Anterior cingulate cortex (tissue), 58 donors: ENCODE measurements at places on chromosomes 3 and 15.
A peak's percentile ranks its signal among the peaks of the same experiment; 100 is the strongest.

GRCh38 chr3:53865732-53866499, 16.0 kb downstream of the ACTR8 start:
- DNase-seq = no peak

DNA sequence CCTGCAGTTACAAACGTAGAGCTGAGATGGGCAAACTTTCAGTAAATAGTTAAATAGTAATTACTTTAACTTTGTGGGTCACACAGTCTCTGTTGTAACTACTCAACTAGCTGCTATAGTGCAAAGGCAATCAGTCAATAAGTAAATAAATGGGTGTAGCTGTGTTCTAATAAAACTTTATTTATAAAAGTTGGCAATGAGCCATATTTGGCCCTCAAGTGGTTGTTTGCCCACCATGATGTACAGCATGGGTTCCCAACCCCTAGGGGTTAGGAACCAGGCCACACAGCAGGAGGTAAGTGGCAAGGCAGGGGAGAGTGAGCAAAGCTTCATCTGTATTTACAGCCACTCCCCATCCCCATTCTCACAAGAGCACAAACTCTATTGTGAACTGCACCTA, 44.9 kb upstream of the CHRM5 start:
- DNase-seq = no peak

DNA sequence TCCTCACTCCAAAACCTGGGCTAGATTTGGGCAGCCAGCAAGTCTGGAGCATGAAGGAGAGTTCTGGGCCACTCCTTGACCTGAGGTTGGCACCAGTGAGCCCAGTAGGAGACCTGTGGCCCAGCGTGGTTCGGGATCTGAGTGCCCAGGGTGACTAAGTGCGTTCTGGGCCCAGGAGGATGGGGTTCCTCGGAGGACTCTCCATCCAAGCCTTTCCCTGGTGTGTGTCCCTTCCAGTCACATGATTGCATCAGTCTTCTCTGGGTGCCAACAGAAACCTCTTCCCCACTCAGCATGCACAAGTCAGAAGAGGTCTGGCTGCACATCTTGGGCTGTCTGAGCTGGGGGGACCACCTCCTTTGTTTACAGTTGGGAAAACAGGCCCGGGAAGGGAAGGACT, 14.9 kb downstream of the TMEM43 start:
- no peak for DNase-seq

DNA sequence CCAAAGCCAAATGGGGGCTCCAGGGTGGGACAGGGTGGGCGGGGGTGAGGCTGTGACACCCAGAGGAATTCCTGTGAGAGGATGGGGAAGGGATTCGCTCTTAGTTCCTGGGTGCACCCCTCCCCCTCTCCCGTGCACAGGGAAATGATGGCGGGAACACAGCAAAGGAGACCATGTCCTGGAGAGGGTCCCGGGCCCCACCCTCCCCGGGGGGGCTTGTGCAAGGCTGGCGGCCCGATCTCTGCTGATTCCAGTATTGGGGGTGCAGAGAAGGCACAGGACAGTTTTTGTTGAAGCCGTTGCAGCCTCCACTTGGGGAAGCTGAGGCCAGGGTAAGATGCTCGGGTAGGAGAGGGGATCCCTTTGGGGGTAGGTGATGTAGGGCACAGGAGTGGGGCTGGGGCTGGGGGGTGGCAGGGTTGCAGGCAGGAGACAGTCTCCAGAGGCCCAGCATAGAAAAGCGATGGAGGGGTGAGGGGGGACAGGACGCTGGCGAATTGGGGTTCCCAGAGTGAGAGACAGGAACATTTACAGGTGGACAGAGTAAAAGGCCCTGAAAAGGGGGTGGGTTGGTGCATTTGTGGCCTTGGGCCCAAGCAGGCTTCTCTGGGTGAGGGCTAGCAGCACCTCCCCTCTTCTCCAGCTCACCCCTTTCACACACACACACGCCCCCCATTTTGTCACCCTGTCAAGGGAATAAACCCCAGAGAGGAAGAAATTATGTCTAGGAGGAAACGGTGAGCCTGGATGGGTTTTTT, 38.5 kb downstream of the HMCES start:
- no peak for DNase-seq

DNA sequence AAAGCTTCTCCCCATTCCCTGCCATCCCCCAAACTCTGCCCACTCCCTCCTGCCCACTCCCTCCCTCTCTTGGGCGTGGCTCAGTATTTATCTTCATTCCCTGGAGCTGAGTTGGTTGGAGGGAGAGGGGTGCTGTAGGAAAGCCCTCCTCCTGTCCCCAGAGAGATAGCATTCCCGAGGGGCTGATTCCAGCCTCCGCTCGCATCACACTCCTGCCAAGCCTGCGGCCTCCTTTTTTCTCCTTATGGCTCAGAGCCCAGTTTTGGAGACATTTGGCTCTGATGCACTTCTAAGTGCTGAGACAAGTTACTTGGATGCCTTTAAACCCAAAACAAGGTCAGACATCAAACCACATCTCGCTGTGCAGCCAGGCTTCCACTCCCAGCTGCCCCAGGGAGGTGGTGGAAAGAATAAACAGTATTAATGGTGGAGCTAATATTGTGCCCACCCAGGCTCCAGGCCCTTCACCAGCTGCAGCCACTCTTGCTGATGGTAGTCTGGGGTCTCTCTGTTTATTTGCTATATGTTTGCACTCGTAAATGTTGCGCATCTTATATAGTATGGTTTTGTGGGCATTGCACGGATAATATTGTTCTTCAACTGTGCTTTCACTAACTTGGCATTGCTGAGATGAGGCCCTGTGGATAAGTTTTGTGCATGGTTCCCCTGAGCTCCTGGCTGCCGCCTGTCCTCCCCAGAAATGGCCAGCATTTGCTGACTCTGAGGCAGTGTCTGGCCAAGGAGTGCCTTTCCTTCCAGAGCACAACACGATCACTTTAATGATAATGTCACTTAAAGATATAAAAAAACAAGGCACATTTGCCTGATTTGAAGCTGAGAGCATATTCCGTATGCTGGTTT, 157.2 kb downstream of the LRRC28 start:
- DNase-seq = no peak

DNA sequence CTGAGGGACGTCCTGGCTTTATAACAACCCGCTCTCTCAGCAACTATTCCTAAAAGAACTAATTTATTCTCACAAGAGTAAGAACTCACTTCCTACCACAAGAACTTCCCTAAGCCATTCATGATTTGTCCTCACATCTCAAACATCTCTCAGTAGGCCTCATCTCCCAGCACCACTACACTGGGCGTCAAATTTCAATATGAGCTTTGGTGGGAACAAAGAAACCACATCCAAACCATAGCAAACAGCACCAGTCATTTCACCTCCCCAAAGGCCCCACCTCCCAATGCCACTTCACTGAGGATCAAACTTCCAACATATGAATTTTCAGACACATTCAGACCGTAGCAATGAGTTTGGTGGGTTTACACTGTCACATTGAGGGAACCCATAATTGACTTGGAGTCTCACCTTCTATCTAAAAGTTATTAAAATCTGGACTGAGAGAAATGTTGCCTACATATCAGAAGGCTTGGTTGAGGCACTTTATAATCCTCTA, 116.4 kb upstream of the AGBL1 start:
- DNase-seq = no peak

- DNase-seq = no peak
Measured at GRCh38 chr3:28575746-28576613, 227.4 kb upstream of the AZI2 start.

DNA sequence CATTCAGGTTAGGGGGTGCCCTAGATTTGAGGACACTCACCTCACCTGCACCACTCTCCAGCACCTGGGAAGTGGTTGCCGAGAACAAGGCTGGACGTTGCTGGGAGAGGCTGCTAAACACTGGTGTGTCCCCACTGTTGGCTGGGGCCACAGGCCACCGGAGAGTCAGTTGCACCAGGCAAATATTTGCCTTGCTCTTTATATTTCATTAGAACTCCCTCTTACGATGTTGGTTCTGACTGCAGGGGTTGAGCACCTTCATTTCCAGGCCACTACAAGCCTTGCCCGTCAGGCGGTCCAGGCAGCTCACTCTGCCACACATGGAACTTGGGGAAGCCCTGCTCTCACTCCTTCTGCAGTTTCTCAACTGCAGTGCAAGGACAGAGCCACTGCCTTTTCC, 30.7 kb downstream of the HCN4 start:
- no peak for DNase-seq

DNA sequence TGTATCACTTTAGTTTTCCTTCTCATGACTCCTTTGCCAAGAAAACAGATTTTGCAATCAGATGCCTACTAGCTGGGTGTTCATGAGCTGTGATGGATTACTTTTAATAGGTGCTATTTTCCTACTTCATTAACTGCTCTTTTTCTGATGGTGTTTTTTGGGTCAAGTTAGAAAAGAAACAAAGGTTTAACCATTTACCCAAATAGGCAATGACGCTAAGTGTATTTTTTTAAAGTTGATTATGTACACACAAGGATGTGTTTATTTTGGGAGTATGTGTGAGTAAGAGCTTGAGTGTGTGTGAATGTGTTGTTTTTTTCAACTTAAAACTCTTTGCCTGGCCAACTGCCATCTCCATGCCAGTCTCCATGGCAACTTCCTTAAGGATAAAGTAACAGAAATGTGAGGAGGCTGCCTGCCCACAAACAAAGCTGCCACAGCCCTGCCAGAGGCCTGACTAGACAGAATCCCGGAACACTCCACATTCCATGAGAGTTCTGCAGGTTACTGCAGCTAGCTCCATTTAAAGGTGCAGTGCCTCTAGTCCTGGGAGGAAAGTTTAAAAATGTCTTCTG, 215.6 kb upstream of the RBMS3 start:
- DNase-seq = peak; percentile 65

- DNase-seq = no peak
Measured at GRCh38 chr3:79081335-79081734, 686.5 kb downstream of the ROBO1 start.

GRCh38 chr3:193868590-193868989, 267.4 kb upstream of the HES1 start:
- DNase-seq = no peak

- DNase-seq = no peak
Measured at GRCh38 chr3:5187920-5188418, 462 bp downstream of the EDEM1 start.

GRCh38 chr3:105436687-105437086, 70.0 kb downstream of the ALCAM start:
- no peak for DNase-seq

GRCh38 chr15:22229990-22230819, 149.9 kb downstream of the OR4M2 start:
- DNase-seq = no peak

GRCh38 chr3:23874359-23875112, 42.3 kb downstream of the NKIRAS1 start:
- no peak for DNase-seq

GRCh38 chr3:169449012-169449411, 214.5 kb downstream of the MECOM start:
- no peak for DNase-seq

DNA sequence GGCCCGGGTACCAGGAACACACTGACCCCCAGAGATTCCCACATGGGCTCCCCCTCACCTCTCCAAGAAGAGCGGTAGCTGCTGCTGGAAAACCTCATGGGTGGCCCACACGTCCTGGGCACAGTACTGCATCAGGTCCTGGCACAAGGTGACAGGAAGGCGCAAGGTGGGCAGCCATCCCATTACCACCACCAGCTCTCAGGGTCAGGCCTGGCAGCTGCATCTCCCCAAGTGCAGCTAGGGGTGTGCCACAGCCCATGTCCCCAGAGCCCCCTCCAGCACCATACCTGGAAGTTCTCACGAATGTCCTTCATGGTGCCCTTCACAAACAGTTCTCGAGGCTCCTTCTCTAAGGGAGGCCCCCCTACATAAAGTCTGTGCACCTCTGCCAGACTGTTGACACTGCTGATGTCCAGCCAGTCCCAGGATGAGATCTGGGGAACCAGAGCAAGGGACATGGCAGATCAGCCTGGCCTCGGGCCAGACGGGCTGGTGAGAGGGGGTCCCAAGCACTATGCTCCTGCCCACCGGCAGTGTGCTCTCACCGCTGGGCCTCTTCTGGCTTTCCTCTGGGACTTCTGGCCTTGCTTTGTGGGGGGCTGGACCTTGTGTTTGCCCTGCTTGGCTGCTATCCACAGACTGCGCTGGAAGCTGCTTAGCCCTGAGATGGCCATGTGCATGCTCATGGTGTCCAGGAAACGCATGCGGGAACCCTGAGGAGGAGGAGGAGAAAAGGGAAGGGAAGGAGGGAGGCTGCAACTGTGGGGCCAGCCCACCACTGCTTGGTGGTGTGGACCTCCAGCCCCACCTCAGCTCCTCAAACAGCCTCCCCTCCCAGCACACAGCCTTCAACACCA, 6.0 kb downstream of the POLG start:
- no peak for DNase-seq

- DNase-seq = no peak
Measured at GRCh38 chr15:48722764-48723661, 77.5 kb upstream of the FBN1 start.

GRCh38 chr3:193367868-193368267, 10.7 kb downstream of the ATP13A5 start:
- DNase-seq = no peak

- no peak for DNase-seq
Measured at GRCh38 chr3:49255718-49256511, 21.1 kb downstream of the C3orf62 start.

DNA sequence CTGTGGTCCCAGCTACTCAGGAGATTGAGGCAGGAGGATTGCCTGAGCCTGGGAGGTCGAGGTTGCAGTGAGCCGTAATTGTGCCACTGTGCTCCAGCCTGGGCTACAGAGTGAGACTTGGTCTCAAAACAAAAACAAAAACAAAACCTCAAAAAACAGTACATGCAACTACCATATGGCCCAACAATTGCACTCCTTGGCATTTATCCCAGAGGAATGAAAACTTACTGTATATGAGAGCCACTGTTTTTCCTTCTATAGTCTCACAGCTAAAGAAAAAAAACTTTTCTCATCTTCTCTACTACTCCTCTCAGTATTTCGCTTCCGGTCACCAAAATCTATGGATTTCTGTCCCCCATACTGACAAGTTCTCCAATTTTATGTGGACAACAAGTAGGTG, 84.3 kb downstream of the FLNB start:
- DNase-seq = no peak
